ENCODE measurements at places on chromosomes 2 and 18.
A peak's percentile ranks its signal among the peaks of the same experiment; 100 is the strongest.

- no peak for DNase-seq
Measured at GRCh38 chr2:88810017-88810416, 118.5 kb downstream of the RPIA start.

- DNase-seq: peak; percentile 69
Measured at GRCh38 chr2:86368161-86368824, 30.9 kb upstream of the REEP1 start.

GRCh38 chr2:208112969-208113368 is 11.4 kb downstream of the CRYGD start:
- DNase-seq: no peak

GRCh38 chr2:215521031-215521430 is 85.2 kb upstream of the FN1 start:
- no peak for DNase-seq

DNA sequence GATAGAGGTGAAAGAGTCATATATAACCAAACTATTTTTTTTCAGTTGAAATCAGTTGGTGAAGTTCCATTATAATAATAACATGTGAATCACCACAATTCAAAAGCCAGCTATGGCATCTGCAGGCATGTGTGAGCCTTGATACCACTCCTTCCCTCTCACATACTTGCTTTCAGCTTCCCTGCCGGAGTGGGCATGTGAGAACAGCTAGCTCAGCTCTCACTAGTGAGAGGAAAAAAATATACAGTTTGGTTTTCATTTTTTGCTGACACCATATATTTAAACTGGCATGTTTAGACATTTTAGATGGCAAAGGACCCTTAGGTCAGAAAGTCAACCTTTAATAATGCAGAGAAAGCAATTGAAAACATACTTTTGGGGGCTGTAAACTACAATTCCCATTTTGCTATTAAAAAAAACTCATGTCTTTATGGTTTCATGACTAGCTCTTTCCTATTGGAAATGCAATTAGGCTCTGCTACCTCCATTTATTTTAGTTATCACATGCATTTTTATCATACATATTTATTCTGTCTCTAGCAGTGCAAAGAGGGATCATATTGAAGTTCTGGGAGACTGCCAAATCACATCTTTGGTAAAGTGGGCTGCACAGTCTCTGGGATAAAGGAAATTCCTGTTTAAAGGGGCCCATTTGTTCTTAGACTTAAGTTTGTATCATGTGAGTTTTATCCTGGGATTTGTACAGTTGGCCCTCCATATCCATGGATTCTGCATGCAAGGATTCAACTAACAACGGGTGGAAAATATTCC is 33.2 kb upstream of the SLC40A1 start:
- no peak for DNase-seq

DNA sequence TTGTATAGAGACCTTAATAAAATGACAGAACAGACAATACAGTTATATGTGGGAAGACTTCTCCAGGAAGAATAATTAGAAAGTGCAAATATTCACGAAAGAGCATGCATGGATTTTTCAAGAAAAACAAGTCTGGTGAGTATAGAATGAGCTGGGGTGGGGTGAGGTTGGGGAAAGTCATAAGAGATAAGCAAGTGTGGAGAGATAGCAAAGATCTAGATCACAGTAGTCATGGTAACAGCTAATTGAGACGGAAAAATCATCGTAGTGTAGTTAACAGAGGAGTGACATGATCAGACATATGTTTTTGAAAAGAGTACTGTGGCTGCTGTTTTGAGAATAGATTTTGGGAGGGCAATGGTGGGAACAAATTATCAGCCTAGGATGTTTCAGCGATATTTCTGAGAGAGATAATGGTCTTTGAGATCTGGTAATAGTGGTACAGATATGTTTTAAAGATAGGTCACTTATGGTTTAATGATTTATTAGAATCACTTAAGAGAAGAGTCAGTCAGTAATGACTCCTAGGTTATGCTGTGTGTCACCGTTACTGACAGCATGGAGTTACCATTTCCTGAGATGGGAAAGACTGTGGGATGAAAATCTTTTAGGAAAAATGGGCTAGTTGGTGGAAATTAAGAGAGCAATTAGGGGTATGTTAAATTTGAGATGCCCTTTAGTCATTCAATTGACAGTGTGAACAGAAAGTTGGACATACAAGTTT is 248.5 kb upstream of the SLC8A1 start:
- DNase-seq: no peak

DNA sequence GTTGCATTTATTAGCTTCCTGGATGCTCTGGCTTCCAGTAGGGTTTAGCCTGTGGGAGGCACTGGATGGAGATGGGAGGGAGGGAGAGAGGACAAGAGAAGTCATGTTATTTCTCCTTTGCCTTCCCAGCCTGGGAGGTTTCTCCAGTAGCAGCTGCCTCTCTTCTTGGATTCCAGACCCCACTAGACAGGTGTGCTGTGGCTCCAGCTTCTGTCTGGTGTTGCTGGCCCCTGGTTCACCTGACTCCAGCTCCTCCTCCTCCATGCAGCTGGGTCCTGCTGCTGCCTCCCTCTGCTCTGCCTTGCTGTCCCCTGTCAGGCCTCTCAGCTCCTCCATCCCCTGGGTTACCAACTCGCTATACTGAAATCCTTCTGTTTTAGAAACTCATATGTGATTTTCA is 188.9 kb upstream of the TNP1 start:
- DNase-seq: no peak

DNA sequence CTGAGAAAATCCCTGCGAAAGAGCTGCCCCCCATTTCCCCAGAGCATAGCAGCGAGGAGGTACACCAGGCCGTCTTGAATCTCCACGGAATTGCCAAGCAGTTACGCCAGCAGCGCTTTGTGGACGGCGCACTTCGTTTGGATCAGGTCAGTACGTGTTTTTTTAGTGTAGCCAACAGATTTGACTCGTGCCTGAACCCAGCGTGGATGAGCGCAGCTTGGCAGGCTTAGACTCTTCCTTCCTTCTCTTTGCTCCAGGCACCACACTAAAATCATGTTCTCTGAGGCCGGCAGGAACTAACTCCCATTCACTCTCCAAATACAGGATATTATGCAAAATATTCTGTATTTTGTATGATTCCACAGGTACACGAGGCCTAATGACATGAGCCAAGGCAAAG is 115.3 kb upstream of the ALPP start:
- DNase-seq: no peak

GRCh38 chr2:65800998-65801397 is 368.6 kb upstream of the SPRED2 start:
- DNase-seq: no peak

DNA sequence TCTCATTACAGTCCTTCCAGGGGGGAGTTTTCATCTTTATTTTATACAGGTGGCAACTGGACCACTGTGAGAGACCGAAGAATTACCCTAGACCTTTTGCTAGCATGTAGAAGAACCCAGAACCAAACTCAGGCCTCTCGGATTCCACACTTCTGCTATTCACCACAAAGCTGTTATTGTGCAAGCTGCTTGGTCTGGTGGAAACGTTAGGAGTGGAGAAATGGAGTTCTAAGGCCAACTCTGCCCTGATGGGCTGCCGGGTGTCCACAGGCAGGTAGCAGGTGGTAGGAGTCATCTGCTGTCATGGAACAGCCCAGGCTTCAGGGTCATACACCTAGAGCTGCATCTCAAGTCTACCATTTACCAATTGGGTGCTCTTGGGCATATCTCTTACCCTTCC is 218.8 kb downstream of the BCL11A start:
- no peak for DNase-seq

DNA sequence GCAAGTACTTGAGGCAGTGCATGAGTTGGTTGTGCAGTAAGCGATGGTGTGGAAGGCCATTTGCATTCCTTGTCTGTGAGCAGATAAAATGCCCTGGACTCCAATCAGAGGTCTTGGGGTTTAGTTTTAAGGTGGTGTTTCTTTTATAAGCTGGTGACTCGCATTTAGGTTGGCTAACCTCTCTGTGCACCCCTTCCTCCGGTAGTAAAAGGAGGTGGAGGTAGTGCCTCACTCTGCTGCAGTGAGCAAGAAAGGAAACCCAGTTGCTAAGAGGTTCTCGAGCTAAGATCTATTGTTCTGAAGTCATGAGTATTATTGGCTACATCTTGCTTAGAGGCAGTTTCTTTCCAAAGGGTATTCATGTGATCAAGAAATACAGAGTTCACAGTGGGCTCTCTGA is 74.3 kb upstream of the EML6 start:
- no peak for DNase-seq

- DNase-seq: no peak
Measured at GRCh38 chr2:198191651-198192050, 387.3 kb downstream of the PLCL1 start.

GRCh38 chr2:78941751-78942150 is 83.8 kb upstream of the REG3G start:
- DNase-seq: no peak

GRCh38 chr2:65536596-65536995 is 104.2 kb upstream of the SPRED2 start:
- DNase-seq: no peak

DNA sequence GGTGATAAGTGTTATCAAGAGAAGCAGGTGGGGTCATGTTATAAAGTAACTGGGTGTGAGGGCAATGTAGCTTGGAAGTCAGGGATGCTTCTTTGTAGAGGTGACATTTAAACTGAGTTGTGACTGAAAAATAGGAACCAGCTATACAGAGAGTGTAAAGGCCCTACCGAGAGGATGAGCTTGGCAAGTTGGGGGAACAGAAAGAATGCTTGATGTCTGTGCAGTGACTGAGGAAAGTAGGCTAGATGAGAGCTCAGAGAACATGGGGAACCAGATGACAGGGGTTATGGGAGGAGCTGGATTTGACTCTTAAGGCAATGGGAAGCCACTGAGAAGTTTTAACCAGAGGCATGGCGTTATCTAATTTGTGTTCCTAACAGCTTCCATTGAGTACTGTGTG is 115.3 kb downstream of the DOCK10 start:
- no peak for DNase-seq

- DNase-seq: no peak
Measured at GRCh38 chr2:24644032-24644431, 149.2 kb downstream of the PTRHD1 start.

DNA sequence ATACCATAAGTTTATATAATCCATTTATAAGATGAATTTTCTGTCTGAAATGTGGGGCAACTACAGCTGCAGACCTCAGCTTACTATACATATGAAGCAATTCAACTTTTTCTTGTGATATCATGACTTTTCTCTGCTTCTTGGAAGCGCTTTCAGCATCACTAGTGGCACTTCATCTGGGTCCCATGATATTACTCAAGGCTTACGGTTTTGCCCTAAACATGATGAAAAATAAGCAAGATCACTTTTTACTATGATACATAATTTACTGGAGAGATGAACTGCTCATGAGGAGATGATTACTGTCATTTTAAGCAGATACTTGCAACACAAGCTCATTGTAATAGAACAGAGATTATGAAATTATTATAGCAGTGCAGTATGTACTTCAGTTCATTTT is 258.0 kb upstream of the ZSWIM2 start:
- no peak for DNase-seq

GRCh38 chr2:151193576-151193975 is 68.1 kb downstream of the RBM43 start:
- DNase-seq: no peak

GRCh38 chr2:67904566-67904965 is 158.2 kb downstream of the C1D start:
- no peak for DNase-seq

DNA sequence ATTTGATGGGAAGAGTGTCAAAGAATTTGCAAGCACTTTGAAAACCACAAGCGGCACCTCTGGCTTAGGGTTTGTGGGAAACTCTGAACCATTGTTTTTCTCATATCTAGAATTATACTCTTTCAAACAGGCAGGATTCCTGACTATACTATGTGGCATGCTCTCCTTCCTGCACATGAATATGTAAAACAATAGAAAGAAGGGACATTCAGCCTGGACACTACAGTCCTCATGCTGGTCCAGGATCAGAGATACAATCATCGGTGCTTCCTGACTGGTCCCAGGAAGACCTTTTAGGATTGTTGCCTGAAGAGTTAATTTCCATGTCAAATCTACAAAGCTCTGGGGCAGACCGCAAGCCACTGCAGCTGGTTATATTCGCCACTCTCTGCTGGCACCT is 55.7 kb upstream of the RASGRP3 start:
- no peak for DNase-seq

DNA sequence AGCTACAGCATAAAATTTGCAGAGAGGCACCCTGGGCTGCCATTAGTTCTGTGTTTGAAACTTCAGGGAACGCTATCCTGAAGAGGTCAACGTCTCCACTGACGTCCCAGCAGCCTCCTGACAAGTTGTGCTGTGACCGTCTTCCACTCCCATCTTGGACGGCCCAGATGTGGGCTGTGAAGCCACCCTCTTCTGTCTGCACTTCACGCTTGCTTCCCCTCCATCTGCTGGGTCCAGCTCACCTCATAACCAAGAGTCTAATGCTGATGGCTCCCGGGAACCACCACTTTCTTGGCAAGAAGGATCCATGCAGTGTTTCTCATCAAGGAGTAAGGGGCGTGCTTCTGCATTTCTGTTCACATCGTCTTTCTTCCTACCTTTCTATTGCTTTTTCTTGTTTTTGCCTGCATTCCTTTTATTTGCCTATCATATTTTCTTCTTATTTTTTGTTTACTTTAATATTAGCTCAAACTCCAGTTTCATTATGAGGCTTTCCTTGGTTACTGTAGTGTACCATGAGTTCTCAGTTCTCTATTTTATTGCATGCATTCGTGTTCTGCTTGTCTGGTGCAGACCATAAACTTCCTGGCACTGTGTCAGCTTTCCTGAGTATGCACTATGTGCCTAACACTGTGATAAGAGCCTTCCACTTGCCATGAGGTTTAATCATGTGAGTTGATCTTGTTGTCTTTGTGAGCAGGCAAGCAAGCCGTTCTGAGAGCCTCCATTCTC is 631.8 kb upstream of the RAB6C start:
- DNase-seq: no peak

- no peak for DNase-seq
Measured at GRCh38 chr2:33042819-33043218, 96.1 kb downstream of the LTBP1 start.

DNA sequence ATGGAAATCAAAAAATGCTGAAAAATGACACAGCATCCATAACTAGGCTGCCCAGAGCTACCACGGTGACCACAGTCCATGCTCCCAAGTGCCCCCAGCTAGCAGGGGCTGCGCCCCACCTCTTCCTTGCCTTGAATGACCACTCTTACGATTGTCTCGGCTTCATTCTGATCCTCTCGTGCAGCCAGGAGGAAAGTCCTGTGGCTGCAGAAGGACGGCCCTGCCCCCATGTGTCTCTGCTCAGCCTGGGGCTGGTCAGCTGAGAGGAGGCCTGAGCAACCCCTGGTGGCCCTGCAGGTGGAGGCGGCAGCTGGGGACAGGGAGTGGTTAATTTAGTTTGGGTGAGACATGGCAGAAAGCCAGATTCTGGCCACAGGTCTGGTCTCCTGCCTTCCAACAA is 54.3 kb downstream of the KCNF1 start:
- DNase-seq: no peak

- DNase-seq: no peak
Measured at GRCh38 chr2:222939979-222940378, 79.1 kb downstream of the ACSL3 start.

GRCh38 chr2:98815795-98816194 is 84.9 kb upstream of the MGAT4A start:
- DNase-seq: no peak

DNA sequence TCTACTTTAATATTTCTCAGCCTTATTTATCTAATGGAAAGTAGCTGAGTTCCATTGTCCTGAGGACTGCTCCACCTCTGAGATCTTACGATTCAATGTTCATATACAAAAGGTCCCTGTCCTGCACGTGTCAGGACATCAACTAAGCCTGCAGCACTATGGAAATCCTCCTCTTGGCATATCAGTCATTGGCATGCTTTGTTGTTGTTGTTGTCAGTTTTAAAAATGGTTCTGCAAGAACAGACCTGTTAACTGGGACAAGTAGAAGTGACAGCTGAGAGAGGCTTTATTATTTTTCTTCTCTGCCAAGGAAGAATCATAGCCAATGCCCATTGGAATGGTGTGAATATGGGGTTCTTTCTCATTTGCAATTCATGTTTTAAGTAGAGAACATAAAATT is 450.1 kb upstream of the PKDCC start:
- no peak for DNase-seq

Measured in neuronal stem cell (in vitro differentiated cells).